ENCODE measurements at places on chromosomes 1 and 21.

GRCh38 chr1:87805666-87806378, 477.1 kb downstream of the LMO4 start:
- no peak for DNase-seq

GRCh38 chr1:208158640-208159554, 85.3 kb downstream of the PLXNA2 start:
- DNase-seq, result no peak

DNA sequence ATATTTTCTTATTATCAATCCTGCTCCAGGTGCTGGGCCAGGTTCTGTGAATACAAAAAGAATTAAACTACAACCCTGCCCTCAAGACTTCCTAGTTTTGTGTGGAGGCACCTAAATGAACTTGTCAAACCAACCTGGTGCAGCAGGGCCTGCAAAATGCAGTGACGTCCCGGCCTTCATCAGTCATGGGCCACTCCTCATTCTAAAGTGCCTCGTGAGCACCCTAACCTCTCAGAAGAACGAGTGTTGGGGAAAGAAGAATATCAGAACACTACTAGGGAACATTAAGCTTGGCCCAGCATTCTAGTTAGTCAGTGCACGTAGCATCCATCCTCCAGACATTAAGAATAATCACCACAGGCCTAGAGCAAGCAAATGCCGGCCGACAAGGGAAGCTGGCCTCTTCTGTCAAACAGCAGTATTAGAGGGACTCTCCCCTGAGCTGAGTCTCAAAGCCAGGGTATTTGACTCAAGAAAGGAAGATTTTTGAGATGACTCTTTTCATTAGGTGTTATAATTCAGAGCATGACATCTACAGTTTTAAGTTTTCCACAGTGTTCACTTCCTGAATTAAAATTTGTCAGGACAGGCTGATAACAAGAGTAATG, 137.9 kb downstream of the SLC45A1 start:
- DNase-seq, result no peak

GRCh38 chr1:67651031-67651430, 34.0 kb upstream of the GADD45A start:
- DNase-seq, result no peak

DNA sequence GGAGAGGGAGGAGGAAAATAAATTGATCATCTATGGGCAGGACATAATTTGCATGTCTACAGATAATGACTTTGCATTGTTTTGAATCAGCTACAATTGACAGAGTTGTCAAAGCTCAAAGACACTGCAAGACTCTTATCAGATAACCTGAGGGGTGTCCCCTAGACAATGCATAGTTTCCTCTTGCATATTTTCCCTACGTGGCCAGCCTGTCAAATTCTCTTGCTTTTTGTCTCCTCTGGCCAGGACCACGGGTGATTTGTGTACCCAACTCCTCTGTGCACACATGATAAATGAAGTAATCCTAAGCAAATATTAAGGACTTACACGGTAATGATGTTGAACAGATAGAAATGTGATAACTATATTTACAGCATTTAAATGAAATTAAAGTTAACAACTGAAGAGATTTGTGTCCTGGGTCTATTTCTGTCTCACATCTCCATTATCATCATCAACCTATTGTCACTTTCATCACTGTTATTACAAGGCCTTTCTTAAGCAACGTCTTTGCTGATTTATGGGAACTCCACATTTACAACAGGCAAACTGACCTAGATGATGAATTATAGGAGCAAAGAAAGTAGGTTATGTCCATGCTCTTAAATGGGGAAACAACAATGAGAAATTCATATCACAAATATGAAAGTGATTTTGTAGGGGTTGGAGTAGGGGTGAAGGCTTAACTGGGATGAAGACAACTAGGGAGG, 18.8 kb downstream of the BATF3 start:
- no peak for DNase-seq

GRCh38 chr1:172323686-172324085, 96.8 kb upstream of the C1orf105 start:
- no peak for DNase-seq

- DNase-seq, result no peak
Observed at GRCh38 chr1:178057141-178057765, 36.7 kb upstream of the RASAL2 start.

- no peak for DNase-seq
Observed at GRCh38 chr1:100976936-100977335, 48.6 kb downstream of the DPH5 start.

DNA sequence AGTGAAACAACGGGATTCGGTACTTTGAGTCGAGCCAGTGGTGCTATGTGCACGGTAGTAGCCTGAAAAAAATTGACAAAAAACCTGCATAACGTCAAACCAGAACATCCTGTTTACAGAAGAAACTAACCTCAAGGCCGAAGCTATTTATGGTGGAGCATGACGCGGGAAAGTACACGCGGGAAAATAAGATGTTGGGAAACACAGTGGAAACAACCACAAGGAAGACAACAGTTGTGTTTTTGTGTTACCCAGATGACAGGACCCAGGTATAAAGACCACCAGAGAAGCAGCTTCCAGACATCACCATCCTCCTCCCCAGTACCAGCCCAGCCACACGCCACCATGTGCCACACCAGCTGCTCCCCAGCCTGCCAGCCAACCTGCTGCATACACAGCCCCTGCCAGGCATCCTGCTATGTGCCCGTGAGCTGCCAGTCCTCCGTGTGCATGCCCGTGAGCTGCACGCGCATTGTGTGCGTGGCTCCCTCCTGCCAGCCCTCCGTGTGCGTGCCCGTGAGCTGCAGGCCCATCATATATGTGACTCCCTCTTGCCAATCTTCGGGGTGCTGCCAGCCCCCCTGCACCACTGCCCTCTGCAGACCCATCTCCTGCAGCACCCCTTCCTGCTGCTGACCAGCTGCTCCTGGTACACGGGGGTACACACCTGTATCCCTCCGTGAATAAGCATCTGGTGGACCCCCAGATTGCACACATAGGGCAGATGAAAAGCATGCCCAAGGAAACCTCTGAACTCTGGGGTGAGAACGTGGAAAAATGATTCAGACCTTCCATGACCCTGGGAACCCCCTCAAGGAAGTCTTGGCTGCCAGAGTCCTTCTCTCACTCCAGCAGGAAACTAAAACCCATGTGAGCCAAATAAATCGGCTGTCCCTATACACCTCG, at the start of gene KRTAP12-3:
Gene KRTAP12-3, plus strand, starts transcription at position 298 of the 906 bp plus-strand sequence. Its CDS starts 48 bp downstream, at position 346.
- DNase-seq, result no peak

- peak; percentile 49 for DNase-seq
Observed at GRCh38 chr1:24321697-24322469, 2.7 kb downstream of the GRHL3 start.

- no peak for DNase-seq
Observed at GRCh38 chr21:39097335-39097861, 85.9 kb downstream of the PSMG1 start.

GRCh38 chr1:151047591-151047924, at the start of gene C1orf56:
C1orf56 (plus strand) TSS chr1:151047751; CDS start chr1:151047848, 97 bp downstream.
- peak; percentile 45 for DNase-seq

DNA sequence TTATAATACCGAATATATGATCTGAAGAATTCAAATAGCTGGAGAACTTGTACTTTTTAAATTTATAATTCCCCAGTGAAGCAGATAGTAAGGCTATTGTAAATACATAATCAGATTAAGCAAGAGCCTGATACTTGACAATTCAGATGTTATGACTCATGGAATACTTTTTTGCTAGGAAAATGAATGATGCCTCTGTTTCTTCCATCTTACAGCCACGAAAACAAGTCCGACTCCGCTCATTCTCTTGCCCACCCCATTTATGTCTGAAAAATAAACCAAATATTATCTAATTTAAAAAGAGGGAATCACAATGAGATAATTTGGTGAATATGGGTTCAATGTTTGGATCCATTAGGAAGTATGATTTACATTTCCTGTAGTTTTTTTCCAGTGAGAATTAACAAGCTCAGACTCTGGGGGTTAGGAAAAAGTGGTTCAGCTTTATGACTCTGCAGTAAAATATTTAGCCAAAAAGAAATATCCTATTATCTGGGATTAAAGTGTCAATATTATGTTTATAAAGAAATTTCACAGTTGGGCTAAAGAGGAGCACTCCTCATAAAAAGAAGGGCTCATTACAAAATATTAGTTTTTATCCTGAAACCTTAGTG, 50.4 kb upstream of the DAB1 start:
- DNase-seq, result no peak

DNA sequence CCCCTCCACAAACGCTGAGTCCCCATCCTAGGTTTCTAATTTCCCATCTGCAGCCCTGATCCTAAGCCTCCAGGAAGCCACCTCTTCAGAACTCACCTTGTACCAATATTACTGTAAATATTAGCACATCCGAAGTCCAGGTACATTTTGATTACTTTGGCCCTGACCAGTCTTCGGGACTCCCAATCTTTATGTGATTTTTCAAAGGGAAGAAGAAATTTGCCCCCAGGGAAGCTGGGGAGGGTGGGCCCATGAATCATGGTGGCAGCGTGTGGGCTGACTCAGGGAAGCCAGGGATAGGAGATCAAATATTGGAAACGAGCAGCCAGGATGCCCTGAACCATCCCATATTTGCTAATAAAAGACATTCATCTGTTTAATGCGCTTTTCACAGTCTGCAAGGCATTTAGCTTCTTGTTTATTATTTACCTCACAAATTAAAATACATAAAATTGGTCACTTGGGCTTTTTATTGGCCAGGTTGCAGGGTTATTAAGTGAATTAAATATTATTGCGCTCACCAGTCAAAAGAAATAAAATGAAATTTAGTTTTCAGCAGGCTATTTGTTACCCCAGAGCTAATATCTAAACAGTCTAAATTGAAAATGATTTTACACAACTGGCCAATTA, 46.6 kb downstream of the KIAA0040 start:
- no peak for DNase-seq

DNA sequence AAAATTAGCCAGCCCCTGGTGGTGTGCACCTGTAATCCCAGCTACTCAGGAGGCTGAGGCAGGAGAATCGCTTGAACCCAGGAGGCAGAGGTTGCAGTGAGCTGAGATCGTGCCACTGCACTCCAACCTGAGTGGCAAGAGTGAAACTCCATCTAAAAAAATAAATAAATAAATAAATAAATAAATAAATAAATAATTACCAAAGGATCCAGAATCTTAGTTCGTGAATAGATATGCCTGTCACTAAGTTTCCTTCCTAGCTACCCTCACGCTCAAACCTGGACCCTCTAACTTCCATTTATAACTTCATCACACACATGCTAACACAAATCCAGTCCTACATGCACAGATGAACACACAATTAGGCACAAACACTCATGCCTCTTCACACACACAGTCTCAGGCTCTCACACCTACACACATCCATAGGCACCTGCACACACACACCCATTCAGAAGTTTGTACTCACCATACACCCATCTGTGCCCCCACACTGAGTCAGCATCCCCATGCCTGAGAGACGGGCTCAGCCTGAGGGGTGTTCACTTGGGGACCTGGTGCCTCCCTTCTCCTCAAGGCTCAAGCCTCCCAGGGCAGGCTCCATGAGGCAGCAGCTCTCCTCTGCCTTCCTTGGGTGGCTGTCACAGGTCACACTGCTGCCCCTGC, 61.5 kb downstream of the LACTBL1 start:
- DNase-seq, result no peak

- no peak for DNase-seq
Observed at GRCh38 chr1:34013958-34014737, 150.3 kb downstream of the HMGB4 start.

- DNase-seq, result no peak
Observed at GRCh38 chr1:64743954-64744491, 852 bp upstream of the RAVER2 start.

- no peak for DNase-seq
Observed at GRCh38 chr1:113947388-113948107, 18.4 kb downstream of the HIPK1 start.

- no peak for DNase-seq
Observed at GRCh38 chr1:160128636-160129035, 13.1 kb downstream of the ATP1A2 start.

DNA sequence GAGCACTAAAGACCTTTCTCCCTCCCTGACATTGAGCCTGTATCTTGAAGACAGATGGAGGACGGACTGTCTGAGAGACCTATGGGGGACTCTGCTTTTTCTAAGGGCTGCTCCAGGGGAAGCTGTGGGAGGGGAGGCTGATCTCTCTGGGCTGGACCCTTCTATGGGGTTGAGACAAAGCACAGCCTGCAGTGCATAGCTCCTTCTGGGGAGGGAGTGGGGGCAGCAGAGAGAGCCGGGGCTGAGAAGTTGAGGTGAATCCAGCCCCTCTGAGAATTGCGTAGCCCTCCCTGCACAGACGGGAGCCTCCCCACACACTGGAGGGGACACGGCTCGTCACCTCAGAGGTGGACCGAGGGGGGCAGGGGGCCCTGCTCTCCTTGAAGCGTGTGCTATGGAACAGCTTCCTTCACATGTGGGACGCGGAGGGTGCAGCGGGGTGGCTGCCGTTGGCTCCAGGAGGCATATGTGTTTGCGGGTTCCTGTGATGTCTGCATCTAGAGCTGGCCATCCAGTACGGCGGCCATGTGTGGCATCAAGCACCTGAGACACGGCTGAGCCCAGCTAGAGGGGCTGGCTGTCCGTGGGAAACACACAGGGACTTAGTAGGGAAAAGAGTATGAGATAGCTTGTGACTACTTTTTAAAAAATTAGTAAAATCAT, 299.1 kb downstream of the CAMTA1 start:
- no peak for DNase-seq

DNA sequence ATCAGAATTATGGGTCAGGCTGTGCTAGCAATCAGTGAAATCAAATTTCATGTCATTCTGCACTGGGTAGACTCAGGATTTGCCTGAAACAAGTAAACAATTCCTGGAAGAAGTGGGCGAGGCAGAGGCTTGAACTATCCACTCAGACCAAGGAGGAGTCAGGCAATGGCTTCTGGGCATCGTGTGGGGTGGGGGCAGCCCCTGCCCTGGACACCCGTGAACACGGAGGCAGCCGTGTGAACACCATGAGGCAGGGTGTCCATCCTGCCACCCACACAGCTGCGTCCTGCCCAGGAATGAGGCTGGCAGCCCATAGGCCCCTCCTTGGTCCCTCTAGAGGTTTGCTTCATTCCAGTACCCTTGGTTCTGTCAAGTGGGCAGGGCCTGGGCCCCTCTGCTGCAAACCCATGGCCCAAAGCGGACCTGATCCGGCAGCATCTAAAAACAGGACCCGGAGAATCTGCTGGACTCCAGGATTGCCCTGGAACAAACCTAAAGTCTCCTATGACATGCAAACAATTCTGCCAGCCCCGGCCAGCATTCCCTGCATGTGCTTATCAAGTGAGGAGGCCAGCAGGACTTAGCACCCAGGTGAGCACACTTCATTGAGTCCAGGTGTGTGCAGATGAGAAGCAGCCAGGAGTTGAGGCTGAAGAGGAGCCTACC, 69.5 kb downstream of the PDE9A start:
- no peak for DNase-seq

- no peak for DNase-seq
Observed at GRCh38 chr1:14027099-14027498, 327.1 kb downstream of the PRDM2 start.

DNA sequence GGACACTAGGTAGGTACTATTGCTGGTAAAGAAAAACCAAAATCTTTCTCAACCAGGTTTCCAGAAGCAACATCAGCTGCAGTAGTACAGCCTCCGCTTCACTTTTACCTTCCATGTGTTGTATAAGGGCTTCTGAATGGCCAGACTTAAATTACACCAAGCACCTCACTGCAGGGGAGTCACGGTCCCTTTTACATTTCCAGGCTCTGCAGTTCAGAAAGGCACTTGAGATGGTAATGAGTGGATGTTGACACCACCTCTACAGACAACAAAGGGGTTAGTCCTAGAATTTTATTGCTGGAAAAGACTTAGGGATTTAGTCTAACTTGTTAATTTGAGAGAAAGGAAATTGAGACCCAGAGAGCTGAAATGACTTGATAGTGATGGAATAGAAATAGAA, 12.0 kb upstream of the DUSP12 start:
- no peak for DNase-seq

- no peak for DNase-seq
Observed at GRCh38 chr1:76190749-76191424, 116.3 kb downstream of the ST6GALNAC3 start.

GRCh38 chr1:11449100-11449403, 29.9 kb upstream of the DISP3 start:
- DNase-seq, result no peak
